ENCODE measurements at places on chromosomes 5 and 9.

GRCh38 chr5:40653221-40654022 lies 26.3 kb upstream of the PTGER4 start:
- DNase-seq = peak; percentile 73
- H3K4me3 ChIP-seq = no peak overlapping the region
- no peaks in the 10 kb centered on the region for H3K27me3 ChIP-seq
- H3K36me3 ChIP-seq = no peaks in the 10 kb centered on the region
- H3K27ac ChIP-seq = peak overlapping the region; percentile 86
- peaks cover 77% of the 10 kb centered on the region for H3K4me1 ChIP-seq

- H3K27ac ChIP-seq = no peak overlapping the region
- H3K27me3 ChIP-seq = no peaks in the 10 kb centered on the region
- DNase-seq = no peak
- H3K4me1 ChIP-seq = no peaks in the 10 kb centered on the region
These were observed 151.9 kb upstream of the SMC2 start for GRCh38 chr9:103942200-103942599.

DNA sequence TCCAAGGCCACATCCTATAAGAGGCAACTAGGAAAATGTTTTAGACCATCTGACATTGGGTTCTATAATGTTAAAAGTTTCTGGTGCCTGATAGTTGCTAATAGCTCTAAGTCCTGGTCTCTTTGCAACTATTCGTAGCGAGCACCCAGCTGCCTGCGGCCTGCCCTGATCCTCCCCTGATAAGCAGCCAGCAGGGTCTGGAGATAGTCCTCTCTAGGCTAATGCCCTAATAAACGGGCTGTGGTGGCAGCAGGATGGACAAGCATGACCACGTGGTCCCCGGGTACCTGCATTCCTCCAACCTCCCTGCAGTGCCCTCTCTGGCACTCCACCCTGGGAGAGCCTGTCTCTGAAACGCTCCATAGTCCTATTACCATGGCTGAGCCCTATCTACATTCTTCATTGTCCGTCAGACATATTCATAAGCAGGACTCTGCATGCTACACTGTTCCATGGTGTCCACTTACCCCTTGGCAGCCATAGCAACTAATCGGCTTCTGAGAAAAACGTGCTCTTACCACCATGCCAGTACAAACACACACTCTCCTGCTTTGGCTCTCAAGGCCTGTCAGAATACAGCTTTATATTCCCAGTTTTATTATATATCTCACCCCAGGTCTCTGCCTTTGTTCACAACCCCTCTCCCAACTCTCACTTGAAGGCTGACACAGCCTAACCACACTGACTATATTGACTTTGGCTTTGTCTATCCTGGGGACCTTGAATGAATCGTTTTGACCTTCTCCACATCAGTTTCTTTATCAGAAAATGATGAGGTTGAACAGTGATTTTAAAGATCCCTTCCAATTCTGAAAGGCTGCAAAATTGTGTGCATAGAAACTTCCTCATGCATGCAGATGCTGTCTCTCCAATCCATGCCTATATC lies 49.9 kb upstream of the DAPK1 start:
- no peak overlapping the region for H3K27ac ChIP-seq
- H3K4me3 ChIP-seq = no peak overlapping the region
- no peaks in the 10 kb centered on the region for H3K4me1 ChIP-seq
- H3K36me3 ChIP-seq = no peaks in the 10 kb centered on the region

DNA sequence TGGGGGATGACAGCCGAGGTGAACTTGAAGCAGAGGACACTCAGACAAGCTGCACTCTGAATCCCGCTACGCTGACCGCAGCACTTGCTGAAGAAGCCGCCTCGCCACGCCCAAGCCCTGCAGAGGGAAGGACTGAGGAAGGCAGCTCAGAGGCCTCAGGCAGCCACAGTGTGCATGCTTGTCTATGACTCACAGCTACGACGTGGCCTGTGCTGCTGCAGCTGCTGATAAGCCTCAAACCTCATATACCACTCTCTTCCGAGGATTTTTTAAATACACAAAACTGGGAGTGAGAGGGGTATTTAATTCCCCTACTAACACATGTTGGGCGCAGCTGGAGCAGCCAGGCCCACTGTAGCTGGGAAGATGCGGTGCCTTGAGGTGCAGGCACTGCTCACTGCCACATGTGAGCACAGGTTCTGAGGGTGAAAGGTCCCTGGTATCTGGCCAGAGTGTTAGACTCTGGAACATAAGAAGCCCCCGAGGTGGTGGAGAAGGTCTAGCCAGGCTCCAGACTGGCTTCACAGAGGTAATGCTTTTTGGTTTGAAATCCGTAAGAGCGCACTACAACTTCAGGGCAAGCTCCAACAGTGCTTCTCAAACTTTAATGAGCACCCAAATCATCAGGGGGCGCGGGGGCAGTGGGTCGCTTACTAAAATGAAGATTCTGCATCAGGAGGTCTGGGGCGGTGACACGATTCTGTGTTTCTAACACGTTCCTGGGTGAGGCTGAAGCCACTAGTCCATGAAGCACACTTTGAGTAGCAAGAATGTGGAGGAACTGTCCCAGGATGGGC lies 196.8 kb downstream of the AUH start:
- H3K27ac ChIP-seq = no peak overlapping the region
- no peak overlapping the region for H3K4me3 ChIP-seq
- H3K4me1 ChIP-seq = peaks cover 25% of the 10 kb centered on the region
- no peaks in the 10 kb centered on the region for H3K36me3 ChIP-seq

DNA sequence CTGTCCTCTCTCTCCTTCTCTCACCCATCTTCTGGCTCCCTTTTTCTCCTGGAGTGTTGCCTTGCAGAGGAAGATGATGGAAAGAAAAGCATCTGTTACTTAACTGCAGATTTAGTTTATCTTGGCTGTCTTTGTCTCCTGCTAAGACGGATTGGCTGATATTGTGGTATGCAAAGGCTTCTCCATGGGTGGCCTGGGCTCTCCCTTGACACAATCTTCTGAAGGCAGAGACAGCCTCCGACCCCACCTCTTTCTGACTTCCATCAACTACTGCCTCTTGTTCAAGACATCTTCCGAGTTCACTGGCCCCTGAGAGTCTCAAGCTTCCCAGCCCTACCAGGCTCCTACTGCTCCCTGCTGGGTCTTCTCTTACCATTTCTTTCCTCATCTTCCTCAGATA lies 403.7 kb downstream of the LRRC70 start:
- H3K27me3 ChIP-seq = no peaks in the 10 kb centered on the region
- H3K27ac ChIP-seq = no peak overlapping the region
- no peak overlapping the region for H3K4me3 ChIP-seq
- no peak for DNase-seq

- no peak overlapping the region for H3K27ac ChIP-seq
- no peak overlapping the region for H3K4me3 ChIP-seq
- H3K27me3 ChIP-seq = no peaks in the 10 kb centered on the region
These were observed 64.3 kb upstream of the PSD2 start for GRCh38 chr5:139731281-139731680.

- DNase-seq = no peak
- no peak overlapping the region for H3K4me3 ChIP-seq
- no peak overlapping the region for H3K27ac ChIP-seq
These were observed 783 bp upstream of the ZFR start for GRCh38 chr5:32445287-32445758.

GRCh38 chr9:101650142-101650541 lies 55.4 kb upstream of the PPP3R2 start:
- no peak overlapping the region for H3K4me3 ChIP-seq
- no peak for DNase-seq
- H3K4me1 ChIP-seq = no peaks in the 10 kb centered on the region
- H3K36me3 ChIP-seq = no peaks in the 10 kb centered on the region

GRCh38 chr9:90055226-90055625 lies 450.4 kb downstream of the GADD45G start:
- H3K27ac ChIP-seq = no peak overlapping the region
- DNase-seq = no peak
- H3K4me1 ChIP-seq = no peaks in the 10 kb centered on the region
- H3K4me3 ChIP-seq = no peak overlapping the region
- no peaks in the 10 kb centered on the region for H3K36me3 ChIP-seq

GRCh38 chr5:99058466-99058865 lies 129.7 kb upstream of the CHD1 start:
- H3K4me1 ChIP-seq = peaks cover 4% of the 10 kb centered on the region
- no peak overlapping the region for H3K27ac ChIP-seq
- no peak overlapping the region for H3K4me3 ChIP-seq
- no peak for DNase-seq
- no peaks in the 10 kb centered on the region for H3K27me3 ChIP-seq

DNA sequence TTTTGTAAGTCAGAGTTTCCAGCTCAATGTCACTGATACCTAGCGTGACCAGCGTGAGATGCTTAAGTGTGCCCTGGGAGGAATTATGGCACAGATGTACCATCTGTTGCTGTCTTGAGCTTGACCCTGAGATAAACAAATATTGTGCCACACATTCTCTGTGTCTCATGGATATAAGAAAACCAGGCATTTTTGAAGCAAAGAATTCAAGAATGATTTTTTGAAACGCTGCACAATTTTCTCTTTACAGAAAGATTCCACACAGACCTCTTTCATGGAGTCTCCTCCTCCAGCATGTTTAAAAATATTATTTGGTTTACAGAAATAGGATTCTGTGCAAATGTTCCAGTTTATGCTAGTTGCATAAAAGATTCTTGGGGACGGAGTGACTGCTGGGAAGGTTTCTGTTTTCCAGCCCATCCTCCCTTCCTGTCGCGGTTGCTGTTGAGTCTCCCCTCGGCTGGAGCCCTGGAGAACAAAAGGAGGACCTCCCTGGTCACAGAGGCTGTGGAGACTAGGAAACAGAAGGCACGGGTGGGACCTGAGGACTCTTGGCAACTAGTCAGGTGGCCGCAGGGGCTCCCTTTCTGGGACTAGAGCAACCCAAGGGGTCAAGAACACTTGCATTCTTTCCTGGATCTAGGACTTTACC lies 120.8 kb downstream of the RASGRF2 start:
- DNase-seq = no peak
- no peaks in the 10 kb centered on the region for H3K27me3 ChIP-seq
- H3K4me3 ChIP-seq = no peak overlapping the region
- H3K36me3 ChIP-seq = no peaks in the 10 kb centered on the region

DNA sequence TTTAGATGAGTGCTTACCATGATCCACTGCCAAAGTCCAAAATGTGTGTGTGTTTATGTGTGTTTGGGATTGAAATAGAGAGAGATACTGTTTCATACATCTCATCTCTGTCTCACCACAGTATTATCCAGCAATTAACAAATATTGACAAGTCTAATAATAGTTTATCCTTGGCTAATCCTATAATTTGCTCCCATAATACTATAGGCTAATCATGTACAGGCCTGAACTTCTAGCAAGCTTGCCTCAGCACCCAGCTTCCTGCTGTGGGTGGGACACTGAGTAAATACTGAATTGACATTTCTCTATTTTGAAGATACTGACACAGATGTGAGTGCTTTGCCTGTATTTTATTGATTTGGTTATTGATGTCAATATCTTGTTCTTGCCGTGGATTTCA lies 35.3 kb upstream of the KCNV2 start:
- DNase-seq = no peak
- H3K4me1 ChIP-seq = no peaks in the 10 kb centered on the region
- H3K27me3 ChIP-seq = no peaks in the 10 kb centered on the region
- H3K36me3 ChIP-seq = no peaks in the 10 kb centered on the region

GRCh38 chr9:129139993-129140396 lies 28.8 kb downstream of the PTPA start:
- peak; percentile 90 for DNase-seq
- no peaks in the 10 kb centered on the region for H3K27me3 ChIP-seq
- H3K36me3 ChIP-seq = peaks cover 54% of the 10 kb centered on the region
- peak overlapping the region; percentile 55 for H3K4me3 ChIP-seq
- peaks cover 42% of the 10 kb centered on the region for H3K4me1 ChIP-seq

DNA sequence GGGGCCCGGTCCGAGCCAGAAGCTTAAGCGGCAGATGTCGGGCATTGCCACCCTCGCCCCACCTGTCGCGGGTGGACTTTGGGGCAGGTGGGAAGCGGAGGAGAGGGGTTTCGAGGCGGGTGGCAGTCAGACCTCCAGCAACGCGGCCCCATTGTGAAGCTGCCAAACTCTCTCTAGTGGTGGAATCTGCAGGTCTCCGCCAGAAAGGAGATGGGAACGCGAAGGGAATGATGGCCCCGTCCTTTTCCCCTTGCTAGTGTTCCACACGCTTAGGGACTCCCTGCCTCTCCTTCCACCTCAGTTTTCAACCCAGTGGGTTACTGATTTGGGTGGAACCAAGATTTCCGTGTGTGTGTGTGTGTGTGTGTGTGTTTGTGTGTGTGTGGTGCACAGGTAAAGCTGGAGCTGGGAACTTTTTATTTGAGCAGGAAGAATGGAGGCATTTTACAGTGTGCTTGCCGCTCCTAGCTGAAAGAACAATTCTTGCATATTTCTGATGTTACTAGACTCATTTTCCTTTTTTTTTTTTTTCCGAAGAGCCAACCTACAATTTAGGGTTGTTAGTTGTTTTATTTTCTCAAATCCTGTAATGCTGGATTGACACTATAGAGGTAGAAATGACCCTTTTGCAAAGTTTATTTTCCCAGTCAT lies 1.3 kb downstream of the MACIR start:
- peak overlapping the region; percentile 88 for H3K4me3 ChIP-seq
- H3K27ac ChIP-seq = peak overlapping the region; percentile 93
- no peak for DNase-seq
- peaks cover 43% of the 10 kb centered on the region for H3K4me1 ChIP-seq

GRCh38 chr5:88691230-88691582 lies 191.8 kb downstream of the MEF2C start:
- no peak overlapping the region for H3K27ac ChIP-seq
- no peaks in the 10 kb centered on the region for H3K27me3 ChIP-seq
- no peak for DNase-seq
- H3K4me1 ChIP-seq = no peaks in the 10 kb centered on the region
- no peak overlapping the region for H3K4me3 ChIP-seq

GRCh38 chr5:138884554-138884953 lies 9.4 kb upstream of the LRRTM2 start:
- H3K4me1 ChIP-seq = no peaks in the 10 kb centered on the region
- DNase-seq = no peak
- no peaks in the 10 kb centered on the region for H3K27me3 ChIP-seq
- H3K36me3 ChIP-seq = no peaks in the 10 kb centered on the region

GRCh38 chr9:2086971-2087370 lies 71.8 kb downstream of the SMARCA2 start:
- peaks cover 74% of the 10 kb centered on the region for H3K36me3 ChIP-seq
- no peak overlapping the region for H3K27ac ChIP-seq
- no peak overlapping the region for H3K4me3 ChIP-seq
- no peaks in the 10 kb centered on the region for H3K27me3 ChIP-seq

DNA sequence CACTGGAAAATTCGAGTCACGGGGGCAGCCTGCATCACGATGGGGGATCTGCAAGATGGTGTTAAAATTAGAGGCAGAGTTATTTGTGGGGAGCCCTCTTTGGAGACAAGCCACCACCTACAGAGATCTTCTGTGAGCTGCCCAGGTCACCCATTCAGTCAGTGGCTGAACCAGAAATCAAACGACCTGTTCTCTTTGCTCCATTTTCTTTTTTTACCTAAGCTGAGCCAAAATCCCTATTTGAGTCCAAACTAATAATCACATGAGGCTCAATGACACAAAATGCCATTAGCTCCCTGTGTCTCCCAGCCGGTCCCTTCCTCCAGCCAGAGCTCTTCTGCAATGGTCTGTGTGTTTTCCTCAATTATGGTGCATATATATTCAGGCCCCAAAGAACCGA lies 394.2 kb downstream of the AGTPBP1 start:
- H3K4me3 ChIP-seq = no peak overlapping the region
- H3K4me1 ChIP-seq = no peaks in the 10 kb centered on the region
- DNase-seq = no peak
